ENCODE measurements at places on chromosomes 7 and 10.

- DNase-seq, result no peak
These were observed 9.9 kb downstream of the ARID5B start for GRCh38 chr10:61911425-61911824.

DNA sequence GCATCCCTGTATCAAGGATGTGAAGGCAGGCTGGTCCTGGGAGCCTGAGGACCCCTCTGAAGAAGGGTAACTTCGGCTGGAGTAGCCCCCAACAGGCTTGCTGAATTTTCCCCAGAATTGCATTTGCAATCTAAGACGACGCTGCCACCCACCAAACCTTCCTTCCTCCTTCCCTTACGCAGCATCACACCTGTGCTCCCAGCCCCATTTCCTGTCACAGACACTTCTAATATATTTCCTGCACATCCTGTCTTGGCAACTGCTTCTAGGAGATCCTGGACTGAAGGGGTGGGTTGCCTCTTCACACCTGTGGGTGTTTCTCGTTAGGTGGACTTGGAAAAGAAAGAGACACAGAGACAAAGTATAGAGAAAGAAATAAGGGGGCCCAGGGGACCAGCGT, 9.4 kb upstream of the PGAM1 start:
- no peak for DNase-seq

DNA sequence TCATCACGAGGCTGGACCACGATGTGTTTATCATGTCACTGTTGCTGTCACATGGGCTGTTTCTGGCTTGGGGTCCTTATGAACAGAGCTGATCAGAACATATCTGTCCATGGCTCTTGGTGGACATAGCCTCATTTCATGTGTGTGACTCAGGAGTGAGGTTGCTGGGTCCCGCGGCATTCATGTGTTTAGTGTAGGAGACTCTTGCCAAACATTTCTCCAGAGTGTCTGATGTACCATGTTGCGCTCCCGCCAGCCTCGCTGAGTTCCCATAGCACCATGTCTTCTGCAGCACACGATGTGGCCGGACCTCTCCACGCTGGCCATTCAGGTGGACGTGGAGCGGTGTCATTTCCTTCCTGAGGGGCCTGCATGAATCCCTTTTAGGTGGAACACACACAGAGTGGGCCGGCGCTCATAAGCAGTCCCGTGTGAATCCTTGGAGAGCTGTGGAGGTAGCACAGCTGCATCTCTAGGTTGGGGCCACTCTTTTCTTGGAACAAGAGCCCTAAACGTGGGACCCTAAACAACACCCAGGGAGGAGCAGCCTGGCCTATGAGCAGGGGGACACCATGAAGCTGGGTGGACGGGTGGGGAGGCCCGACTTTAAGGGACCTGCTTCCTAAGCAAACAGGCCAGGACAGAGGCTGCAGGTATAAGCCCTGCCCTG, 134.6 kb downstream of the LHPP start:
- no peak for DNase-seq

GRCh38 chr7:54769203-54769602, 10.2 kb upstream of the SEC61G start:
- no peak for DNase-seq

GRCh38 chr10:114279289-114279688, 40.2 kb downstream of the VWA2 start:
- no peak for DNase-seq

DNA sequence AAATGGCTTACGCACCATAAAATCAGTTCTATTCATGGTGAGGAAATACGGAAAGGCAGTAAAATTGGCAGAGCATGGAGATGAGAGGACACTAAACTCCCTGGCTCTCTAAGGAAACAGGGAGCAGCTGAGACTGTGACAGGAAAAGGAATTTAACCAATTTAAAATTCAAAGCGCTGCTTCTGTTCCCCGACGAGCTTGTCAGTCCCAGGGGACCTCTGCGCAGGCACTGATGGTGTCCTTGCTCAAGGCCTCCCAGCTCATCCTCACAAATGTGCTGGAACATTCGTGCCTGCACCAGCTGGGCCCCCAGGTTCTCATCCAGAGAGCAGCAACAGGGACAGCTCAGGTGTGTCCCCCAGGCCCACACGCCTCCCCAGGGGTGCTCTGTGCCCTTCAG, 101.4 kb downstream of the MAD1L1 start:
- no peak for DNase-seq

DNA sequence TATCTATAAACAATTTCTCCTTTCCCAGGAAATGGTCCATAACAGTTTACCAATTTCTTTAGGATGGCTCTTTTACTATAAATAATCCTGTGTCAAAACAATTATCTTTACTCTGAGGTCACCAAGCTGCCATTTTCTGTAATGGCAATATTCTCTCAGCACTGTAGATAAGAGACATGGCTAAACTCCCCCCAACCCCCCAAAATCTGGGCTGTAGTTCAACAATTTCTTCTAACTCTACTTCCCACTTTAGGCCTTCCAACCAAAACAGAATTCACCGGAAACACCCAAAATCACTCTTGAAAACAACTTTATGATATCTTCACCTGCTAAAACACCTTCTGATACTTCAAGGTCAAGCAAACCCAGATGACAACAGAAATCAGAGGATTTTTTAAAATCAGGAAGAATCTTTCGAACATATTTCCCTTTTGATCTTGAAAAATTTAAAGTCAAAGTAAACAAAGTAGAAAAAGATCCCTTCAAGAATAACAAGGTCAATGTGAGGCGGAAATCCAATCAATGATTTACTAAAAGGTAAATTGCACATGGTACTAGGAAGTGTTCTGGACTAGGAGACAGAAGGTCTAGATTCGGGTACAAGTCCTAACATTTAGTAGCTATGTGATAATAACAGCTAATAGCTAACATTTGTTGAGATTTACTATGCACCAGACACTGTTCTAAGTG, 176.8 kb downstream of the CPEB3 start:
- DNase-seq, result no peak

DNA sequence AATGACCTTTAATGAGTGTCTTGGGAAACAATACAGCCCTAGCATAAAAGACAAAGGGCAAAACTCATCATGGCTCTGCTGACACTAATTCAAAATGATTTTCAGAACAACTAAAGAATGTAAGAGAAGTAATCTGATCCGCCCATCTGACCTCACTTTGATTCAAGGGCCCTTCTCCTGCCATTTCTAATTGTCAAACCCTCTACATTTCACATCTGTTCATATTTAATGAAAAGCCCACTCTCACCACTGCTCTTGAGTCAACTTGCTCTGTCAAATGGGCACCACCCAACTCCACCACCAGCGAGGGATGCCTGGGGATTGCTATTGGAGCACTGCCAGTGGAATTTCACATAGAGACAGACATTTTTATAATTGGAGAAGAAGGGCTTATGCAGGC, 639.2 kb downstream of the KCNMA1 start:
- DNase-seq, result no peak

DNA sequence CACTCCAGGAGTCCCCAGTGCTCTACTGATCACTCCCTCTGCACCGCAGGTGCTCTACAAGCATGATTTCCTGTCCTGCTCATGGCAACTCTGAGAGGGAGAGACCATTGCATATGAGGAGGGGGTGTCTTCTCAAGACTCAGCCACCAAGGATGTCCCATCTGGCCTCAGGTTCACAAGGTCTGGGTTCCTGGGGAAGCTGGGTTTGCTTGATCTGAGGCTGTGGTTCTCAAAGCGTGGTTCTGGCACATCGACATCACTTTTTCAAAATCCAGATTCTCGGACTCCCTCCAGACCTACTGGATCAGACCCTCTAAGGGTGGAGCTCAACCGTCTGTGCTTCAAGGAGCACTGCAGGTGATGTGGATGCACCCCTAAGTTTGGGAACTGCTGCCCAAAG, 247.5 kb downstream of the PLXNA4 start:
- no peak for DNase-seq

GRCh38 chr10:1200866-1201807, 145.0 kb downstream of the WDR37 start:
- no peak for DNase-seq

- no peak for DNase-seq
These were observed 32.6 kb upstream of the MXI1 start for GRCh38 chr10:110174816-110175215.

GRCh38 chr7:10022957-10023356, 950.7 kb upstream of the PHF14 start:
- no peak for DNase-seq

DNA sequence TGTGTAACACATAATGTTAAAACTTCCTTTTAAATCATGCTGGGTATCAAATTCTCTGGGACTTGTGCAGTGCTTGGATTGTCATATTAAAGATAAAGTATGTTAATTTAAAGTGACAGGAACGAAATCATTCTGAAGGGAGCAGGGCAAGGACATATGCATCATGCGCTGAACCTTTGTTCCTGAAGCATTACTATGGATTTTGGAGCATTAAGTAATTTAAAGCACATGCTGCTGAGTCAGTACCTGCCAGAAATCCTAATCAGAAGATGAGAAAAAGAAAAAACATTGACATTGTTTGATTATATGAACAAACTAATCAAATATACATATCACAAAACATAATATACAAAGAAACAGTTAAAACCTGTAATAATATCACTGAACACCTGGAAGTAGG, 101.4 kb downstream of the MICU1 start:
- no peak for DNase-seq

DNA sequence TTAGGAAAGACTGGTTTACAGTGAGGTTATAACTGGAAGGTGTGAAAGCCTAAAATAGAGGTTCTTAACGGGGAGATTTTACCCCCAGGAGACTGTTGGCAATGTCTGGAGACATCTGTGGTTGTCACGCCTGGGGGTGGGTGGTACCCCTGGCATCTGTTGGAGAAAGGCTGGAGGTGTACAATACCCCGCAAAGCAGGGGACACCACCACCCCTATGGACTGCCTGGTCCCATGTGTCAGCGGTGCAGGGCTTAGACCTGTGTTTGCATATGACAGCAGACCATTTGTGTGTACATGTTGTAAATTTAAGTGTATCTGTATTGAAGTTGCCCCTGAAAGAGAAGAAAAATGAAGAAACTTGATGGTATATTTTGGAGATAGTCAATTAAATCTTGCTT, 9.8 kb downstream of the LRRC27 start:
- DNase-seq, result no peak

DNA sequence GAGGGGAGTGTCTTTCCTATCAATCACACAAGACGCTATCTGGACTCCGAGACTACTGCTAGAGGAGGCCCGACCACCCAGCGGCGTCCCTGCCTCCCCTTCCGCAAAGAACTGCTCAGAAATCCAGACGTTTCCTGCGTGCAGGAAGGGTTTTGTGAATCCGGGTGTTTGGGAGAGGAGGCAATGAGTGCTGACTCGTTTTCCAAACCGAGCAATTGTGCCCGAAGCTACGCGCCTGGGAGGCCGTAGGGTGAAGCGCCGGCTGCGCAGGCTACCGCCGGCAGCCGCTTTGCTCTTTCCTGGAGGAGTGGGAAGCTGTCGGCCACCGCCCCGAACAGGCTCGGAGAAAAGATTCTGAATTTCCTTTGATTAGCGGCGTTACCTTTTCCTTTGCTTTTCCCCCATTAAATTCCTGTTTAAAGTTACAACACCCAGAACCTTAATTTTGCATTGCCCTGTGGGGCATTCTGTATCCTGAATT, 5.3 kb downstream of the VAX1 start:
- no peak for DNase-seq

DNA sequence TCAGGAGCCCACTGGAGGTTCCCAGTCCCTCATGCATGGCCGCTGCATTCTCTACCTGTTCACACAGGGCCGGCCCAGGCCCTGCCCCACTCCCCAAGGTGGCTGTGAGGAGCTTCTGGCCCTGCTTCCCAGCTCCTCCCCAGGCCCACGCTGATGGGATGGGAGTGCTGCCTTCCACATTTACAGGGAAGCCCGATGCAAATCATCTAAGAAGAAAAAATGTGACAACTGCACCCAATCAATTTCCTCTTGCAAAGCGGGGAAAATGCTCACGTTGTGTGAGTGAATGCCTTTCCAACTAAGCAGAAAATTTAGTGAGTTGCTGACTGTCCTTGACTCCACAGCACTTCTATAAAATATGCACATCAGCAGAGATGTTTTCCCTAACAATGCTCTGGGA, 485.8 kb upstream of the MGMT start:
- no peak for DNase-seq

- no peak for DNase-seq
These were observed 276.1 kb upstream of the NEBL start for GRCh38 chr10:21172930-21173801.

DNA sequence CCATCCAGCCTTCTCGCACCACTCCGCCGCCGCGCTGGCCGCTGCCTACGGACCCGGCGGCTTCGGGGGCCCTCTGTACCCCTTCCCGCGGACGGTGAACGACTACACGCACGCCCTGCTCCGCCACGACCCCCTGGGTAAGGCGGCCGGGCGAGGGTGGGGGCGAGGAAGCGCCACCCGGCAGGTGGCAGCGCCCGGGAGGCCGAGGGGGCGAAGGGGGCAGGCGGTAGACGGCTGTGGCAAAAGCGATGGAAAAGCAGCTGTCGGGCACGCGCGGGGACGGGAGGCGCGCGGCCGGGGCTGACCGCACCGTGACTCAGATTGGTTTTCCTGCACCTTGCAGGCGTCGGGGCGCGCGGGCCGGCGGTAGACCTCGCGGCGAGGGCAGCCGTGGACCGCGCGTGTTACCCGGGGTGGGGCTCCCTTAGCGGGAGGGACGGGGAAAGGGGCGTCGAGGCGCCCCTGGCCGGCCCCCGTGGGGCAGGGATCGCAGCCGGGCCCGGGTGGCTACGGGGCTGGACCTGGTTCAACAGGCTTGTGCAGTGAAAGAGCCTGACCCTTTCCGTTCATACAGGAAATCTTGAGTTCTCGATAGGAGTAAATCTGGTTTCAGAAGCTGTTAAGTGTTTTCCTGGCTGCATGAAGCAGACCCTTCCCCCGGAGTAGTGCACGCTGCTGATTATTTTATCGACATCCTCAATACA, 608 bp downstream of the HHEX start:
- peak; percentile 54 for DNase-seq

GRCh38 chr10:106625751-106626150, 538.8 kb downstream of the SORCS1 start:
- DNase-seq, result no peak

DNA sequence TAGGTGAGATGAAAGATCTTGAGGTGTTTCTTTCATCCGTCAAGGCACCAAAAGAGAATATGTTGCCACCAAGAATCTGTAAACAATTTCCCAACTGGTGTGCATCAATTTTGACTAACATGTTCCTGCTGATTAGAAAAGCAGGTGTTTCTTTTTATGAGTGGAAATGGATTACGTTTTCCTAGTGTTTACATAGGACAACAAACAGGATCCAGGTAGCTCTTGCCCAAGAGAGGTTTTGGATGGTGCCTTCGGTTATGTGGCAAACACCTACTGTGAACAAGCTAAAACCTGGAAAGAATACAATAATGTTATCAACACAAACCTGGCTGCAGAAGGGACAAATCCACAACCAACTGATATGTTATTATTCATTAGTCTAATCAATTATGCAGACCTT, 53.6 kb upstream of the WNT16 start:
- DNase-seq, result no peak

- DNase-seq, result no peak
These were observed 22.7 kb downstream of the FAM237B start for GRCh38 chr7:90298145-90299038.

DNA sequence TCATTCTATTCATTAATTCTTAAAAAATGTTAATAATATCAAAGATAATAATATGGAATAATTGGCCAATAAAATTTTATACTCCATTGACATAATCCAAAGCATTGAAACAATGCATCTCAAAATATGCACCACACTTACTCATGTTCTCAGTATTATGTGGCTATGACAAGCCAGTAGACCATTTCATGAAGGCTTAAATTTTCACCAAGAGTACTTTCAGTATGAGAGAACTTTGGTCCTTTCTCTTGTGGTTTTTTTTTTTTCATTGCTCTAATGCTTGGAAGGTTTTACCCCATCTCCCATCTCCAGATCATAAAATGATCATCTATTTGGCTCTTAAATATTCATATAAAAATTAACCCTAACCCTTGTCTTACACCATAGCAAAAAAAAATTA, 45.5 kb upstream of the TMEM140 start:
- no peak for DNase-seq
